ENCODE measurements at places on chromosomes 1 and 21.

GRCh38 chr1:18511874-18512150, 31.1 kb downstream of the KLHDC7A start:
- DNase-seq: no peak

DNA sequence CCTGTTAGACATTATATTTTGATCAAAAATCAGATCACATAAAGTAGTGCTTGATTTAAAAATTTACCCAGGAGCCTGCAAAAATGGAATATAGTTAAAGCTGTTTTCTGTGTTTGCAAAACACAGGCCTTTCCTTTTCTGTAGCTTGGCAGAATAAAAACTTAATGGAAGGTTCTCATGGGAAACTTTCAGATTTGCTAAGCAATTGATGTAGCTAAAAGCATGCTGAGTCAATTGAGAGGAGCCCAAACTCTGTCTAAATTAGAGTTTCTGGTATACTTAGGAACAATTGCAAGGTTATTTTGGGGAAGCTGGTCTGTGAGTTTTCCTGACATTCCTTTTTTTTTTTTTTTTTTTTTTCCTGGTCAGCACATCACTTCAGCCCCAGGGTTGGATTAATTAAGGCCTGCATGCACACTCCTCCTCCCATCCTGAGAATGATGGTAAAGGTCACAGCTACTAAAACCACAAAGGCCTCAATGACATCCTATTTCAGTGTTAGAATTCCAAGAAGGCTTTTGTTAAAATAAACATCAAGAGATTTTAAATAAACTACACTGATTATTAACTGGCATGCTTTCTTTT, 608.7 kb downstream of the PLPP3 start:
- DNase-seq: peak; percentile 97

DNA sequence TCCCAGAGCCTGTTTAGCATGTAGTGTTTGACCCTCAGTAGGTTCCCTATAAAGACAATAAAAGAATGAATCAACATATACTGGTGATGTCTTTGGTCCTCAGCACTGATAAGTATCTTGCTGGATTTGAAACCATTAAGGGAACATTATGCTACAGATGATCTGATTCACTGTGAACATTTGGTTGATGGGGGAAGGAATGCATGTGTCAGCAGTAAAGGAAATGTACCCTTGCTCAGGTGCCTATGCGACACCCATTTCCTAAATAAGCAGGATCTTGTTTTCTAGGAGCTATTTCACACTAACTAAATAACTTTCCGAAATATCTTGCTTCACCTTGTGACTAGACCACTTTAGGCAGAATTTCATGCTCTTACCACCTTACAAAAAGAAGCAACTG, 13.0 kb downstream of the TEX38 start:
- DNase-seq: no peak

- peak; percentile 50 for DNase-seq
These were observed 201.2 kb upstream of the L1TD1 start for GRCh38 chr1:61993331-61993961.

GRCh38 chr1:162222014-162222413, 152.5 kb downstream of the NOS1AP start:
- DNase-seq: no peak

GRCh38 chr1:53682881-53683280, 56.1 kb downstream of the GLIS1 start:
- DNase-seq: no peak

GRCh38 chr1:216046336-216046735, 376.9 kb downstream of the USH2A start:
- DNase-seq: peak; percentile 9

GRCh38 chr1:88463401-88463985, 220.6 kb upstream of the PKN2 start:
- DNase-seq: no peak

- no peak for DNase-seq
These were observed 8.3 kb downstream of the DISP3 start for GRCh38 chr1:11487196-11487751.

DNA sequence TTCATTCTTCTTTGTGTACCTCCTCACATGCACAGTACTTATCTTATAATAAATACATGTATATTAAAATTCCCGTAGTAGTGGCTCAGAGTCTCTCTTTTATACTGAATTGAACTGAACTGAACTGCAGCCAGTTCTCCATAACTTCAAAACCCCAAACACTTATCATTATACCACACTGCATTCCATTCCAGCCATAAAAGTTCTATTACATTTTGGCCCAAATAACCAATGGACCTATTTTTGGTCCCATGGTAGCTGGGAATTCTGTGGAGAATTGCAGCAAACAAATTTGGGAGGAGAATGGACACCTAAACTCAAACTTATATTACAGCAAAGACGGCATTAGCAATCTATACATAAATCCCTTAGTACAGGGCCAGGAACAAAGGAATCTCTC, 86.6 kb upstream of the C1orf87 start:
- peak; percentile 60 for DNase-seq

DNA sequence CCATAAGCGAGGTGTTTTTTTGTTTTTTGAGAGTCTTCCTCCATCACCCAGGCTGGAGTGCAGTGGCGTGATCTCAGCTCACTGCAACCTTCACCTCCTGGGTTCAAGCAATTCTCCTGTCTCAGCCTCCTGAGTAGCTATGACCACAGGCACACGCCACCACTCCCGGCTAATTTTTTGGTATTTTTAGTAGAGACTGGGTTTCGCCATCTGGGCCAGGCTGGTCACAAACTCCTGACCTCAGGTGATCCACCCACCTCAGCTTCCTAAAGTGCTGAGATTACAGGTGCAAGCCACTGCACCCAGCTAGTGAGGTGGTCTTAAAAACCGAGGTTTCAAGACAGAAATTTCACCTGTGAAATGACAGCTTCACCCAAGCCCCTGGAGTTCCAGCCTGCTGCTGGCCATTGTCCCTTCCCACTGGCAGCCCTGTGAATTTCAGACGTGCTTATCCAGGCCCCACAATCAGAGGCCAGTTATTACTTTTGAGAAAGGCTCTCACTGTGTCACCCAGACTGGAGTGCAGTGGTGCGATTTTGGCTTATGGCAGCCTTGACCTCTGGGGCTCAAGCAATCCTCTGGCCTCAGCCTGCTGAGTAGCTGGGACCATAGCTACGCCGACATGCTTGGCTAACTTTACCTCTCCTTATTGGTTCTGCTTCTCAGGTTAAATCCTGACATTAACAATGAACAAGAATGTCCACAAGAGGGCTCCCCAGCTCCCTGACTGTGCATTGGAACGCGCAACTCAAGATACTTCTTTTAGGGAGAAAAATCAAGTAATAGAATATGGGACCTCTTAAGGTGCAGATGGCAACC, 19.4 kb downstream of the ENO1 start:
- DNase-seq: peak; percentile 68

- DNase-seq: no peak
These were observed 1.5 kb downstream of the SLC66A1 start for GRCh38 chr1:19313636-19313959.

- peak; percentile 43 for DNase-seq
These were observed 23.0 kb downstream of the LRRC8B start for GRCh38 chr1:89547563-89548116.

DNA sequence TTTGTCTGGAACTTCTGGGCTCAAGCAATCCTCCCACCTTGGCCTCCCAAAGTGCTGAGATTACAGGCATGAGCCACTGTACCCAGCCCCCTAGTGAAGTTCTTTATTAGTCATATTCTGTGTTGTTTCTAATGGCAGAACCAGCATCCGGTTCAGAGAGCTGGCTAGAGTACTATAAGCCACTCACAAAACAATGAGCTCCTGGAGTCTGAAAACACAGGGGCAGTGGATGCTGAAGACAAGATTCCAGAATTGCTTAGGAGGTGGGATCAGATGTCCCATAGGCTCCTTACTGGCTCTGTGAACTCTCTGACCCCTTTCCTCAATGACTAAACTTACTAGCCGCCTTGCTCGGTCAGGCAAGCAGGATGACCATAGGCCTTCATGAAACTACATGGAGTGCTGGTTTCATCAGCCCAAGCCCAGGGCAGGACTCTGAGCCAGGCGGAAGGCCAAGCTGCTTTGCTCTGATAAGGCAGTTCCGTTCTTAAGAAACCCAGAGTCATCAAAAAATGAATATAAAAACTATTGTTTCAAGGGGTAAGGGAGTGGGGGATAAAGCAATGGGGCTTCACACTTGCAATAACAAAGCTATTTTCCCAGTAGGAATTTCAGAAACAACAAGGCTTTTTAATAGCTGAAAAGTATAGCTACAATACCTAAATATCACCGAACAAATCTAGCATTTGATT, 8.1 kb downstream of the MTHFR start:
- DNase-seq: no peak

DNA sequence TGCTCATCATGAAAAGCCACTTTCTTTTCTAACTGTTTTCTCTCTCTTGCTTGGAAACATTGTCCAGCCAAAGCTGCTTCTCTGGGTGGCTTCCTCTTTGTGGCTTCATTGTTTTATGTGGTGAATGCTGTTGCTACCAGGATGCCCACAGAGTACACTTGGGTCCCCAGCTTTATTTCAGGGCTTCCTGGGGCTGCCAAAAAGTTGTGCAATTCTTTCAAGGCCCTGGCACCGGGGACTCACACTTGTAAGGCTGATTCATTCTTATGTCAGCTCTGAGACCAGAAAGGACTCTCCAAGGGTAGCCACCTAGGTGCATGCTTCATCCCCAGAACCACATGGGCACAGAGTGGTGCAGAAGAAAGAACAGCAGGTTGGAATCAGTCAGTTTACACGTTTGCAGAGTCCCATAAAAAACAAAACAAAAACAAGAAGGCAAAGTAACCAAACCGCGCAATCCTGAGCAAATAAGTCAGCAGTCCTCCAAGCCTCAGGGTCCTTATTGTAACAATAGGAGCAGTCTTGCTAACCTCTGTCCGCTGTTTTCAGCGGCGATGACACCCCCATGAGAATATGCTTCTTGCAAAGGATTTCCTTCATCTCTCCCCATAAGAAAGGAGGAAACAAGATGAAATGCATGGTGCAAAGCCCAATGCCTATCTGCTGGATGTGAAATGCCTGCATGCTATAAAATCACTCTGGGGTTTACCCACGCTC, 89.9 kb upstream of the SSX2IP start:
- peak; percentile 13 for DNase-seq

- DNase-seq: peak; percentile 64
These were observed 12.2 kb downstream of the CITED4 start for GRCh38 chr1:40849801-40850592.

- DNase-seq: peak; percentile 10
These were observed 408.0 kb downstream of the SIPA1L2 start for GRCh38 chr1:232221802-232222499.
